ENCODE measurements at places on chromosomes 3 and 15. TPM values are rescaled to one million over a fixed set of nuclear protein-coding genes. Genes with fewer than 3 reads are reported as not detected.

DNA sequence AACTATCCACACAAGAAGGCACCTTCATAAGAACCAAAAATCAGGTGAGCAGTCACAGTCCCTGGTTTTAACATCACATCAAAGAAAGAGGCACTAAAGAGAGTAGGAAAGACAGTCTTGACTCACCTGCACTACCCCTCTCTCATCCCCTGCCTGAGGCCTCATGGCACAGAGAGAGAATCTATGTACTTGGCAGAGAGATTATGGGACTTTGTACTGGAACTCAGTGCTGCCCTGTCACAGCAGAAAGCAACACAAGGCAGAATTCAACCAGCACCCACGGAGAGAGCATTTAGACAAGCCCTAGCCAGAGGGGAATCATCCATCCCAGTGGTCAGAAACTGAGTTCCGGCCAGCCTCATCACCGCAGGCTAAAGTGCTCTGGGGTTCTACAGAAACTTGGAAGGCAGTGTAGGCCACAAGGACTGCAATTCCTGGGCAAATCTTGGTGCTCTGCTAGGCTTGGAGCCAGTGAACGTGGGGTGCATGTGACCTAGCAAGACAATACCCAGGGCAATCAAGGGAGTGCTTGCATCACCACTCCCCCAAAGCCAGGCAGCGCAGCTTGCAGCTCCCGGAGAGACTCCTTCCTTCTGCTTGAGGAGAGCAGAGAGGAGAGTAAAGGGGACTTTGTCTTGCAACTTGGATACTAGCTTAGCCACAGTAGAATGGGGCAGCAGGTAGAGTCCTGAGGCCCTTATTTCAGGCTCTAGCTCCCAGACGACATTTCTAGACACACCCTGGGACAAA is 8.5 kb upstream of the RUVBL1 start:
- no peak for DNase-seq

DNA sequence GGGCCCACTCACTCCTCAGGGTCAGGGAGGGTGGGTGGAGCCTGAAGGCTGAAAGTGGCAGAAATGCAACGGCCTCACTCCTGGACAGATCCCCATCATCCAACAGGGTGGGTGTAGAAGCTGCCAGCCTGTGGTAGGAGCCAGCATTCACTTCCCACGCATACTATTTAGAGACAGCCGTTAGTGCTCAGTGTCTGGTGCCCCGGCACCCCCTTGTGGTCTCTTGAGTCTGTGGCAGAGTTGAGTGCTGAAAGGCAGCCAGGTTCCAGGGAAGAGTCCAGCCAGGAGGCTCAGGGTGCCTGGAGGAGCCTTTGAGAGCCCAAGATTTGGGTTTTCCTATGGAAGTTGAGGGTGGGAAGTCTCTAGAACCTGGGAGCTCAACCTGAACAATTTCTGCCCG is 2.1 kb upstream of the GNAT1 start:
- DNase-seq: no peak

DNA sequence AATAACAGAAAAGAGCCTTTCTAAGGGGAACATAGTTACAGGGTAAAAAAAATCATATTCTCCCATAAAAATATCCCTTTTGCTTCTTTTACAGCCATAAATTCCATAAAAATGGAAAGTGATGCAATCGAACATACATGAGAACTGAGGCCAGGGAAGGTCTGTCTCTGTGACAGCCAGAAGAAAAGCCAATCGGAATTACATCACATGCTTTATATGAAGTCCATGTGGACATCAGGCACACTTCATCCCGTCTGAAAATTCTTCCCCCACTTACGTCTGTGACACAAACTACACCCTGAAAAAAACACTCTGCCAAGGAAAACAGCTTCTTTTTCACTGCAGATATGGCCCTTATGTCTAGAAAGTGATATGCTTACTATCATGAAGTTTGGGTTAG is 323.5 kb downstream of the ERC2 start:
- DNase-seq: no peak

GRCh38 chr3:40701016-40701588 is 176.3 kb downstream of the ZNF621 start:
- no peak for DNase-seq

DNA sequence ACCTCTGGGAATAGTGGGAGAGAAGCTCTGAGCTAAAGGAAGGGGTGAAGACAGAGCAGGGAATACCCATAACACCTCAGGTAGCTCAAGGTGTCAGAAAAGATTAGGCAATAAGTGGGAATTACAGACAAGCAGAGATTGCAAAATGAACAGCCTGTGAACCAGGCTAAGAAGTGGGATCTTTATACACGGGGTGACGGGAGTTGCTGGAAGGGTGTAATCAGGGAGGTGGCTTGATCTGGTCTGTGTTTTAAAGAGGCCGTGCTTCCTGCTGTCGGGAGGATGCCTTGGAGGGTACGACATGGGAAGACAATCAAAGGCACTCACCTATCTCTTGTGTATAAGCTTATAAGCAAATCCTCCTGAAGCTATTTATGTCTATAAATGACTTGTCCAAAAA is 216.3 kb downstream of the CLSTN2 start:
- DNase-seq: no peak

- no peak for DNase-seq
Observed at GRCh38 chr15:42270996-42271395, 2.0 kb upstream of the GANC start.

- DNase-seq: no peak
Observed at GRCh38 chr15:33915571-33916407, 52.5 kb upstream of the CHRM5 start.

- DNase-seq: no peak
Observed at GRCh38 chr3:194804796-194805195, 119.1 kb downstream of the FAM43A start.

- no peak for DNase-seq
Observed at GRCh38 chr3:29582273-29582672, 301.4 kb downstream of the RBMS3 start.

DNA sequence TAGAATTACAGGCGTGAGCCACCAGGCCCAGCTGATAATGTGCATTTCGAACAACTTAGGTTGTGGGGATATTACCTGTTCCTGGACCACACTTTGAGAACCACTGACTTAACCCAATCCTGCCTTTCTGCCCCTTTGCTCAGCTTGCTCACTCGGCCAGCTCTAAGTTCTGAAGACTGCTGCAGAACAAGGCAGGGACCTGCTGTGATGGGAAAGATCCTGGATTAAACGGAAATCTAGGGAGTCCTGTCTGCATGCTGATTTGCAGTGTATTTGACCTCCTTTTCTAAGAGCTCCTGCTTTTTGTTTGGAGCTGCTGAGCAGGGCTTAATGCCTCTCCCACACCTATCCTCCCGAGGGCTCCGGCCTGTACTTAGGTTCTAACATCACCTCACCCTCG is 2.9 kb downstream of the LTK start:
- no peak for DNase-seq

- no peak for DNase-seq
Observed at GRCh38 chr3:72434296-72434695, 413.9 kb downstream of the SHQ1 start.

GRCh38 chr3:60497902-60498301 is 753.4 kb downstream of the FHIT start:
- no peak for DNase-seq

- no peak for DNase-seq
Observed at GRCh38 chr15:28018291-28019044, 80.6 kb downstream of the OCA2 start.

DNA sequence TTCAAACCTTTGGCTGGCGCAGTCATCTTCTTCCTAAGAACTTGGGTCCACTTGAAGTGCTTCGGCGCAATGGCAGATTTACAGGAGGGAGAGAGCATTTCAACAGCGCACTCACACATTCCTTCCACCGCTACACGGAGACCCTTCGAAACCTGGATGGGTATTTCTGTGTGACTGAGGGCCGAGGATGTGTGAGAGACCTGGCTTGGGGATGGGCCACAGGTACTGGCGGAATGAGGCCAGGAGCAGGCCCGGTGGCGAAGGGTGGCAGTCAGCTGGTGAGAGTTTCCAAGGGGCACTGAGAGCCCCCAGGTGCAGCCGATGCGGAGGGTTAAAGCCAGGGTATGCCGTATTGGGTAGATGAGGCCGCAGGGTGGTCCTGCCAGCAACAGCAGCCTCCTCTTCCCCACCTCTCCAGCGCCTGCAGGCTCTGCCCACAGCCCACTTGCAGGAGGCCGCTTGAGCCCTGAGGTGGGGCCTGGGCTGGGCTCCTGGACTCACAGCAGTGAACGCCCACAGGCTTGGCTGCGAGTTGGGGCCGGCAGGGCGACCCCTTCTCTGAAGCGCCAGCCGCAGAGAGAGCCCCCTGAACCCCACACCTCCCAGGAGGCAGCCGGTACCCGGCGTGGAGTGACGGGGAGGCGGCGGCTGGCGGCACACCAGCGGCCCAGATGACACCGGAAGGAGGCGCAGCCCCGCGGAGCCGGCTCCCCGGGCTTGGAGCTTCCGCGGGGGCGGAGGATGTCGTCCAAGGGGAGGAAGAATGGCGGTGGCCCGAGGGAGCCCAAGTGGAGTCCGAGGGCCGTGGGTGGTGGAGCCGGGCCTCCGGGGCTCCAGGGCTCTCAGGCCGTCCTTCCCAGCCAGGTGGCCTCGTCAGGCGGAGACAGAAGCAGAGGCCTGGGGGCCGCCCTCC is 166.5 kb downstream of the NSMCE3 start:
- peak; percentile 90 for DNase-seq

DNA sequence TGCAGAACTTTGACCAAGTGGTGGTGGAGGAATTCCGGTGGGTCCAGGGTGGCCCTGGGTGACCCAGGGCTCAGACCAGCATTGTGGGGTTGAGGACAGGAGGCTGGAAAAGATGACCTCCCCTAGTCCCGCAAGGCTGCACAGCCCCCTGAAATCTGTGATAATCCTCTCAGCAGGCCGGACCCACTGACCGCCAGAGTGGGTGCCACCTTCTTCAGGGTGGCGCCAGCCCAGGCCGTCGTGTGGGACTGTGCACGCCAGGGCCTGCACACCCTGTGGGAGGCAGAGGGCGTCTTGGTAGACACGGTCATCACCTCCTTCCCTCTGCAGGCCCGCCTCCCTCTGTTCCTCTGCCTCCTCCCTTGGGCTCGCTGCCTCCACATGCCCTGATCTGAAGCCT is 137.7 kb downstream of the TBC1D2B start:
- no peak for DNase-seq

DNA sequence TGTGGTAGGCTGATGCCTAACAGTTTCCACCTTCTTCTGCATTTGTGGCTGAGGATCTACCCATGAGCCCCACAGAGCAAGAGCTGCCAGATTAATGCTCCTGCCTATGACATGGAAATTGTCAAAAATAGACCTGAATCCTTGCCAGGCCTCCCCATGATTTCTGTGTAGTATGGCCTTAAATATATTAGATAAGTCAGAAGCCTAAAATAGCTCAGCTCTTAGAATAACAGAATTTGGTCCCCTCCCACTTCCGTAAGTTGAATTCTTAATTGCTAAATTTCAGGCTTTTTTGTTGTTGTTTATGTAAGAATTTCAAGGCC is 129.0 kb downstream of the SERPINI1 start:
- no peak for DNase-seq

- DNase-seq: no peak
Observed at GRCh38 chr3:147713234-147714133, 304.3 kb downstream of the ZIC1 start.

GRCh38 chr3:171970301-171970788 is 69.0 kb upstream of the FNDC3B start:
- no peak for DNase-seq

GRCh38 chr3:66397745-66398144 is 103.1 kb downstream of the LRIG1 start:
- DNase-seq: no peak

DNA sequence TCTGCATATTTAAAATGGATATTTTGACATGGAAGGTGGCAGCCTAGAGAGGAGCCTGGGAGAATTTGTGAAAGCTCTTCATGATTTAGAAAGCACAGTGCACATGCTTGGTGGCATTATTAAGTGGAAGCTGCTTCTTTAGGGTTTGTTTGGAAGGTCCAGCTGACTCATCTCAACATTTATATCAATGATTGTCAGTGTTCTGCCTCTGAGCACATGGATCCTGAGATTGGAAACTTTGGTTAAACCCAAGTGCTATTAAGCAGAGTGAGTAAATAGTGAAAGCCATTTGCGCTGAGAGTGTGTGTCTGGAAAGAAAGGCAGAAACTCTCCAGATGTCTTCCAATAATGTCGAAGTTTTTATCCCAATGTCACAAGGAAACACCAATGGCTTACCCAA is 7.4 kb downstream of the NOX5 start:
- DNase-seq: no peak

DNA sequence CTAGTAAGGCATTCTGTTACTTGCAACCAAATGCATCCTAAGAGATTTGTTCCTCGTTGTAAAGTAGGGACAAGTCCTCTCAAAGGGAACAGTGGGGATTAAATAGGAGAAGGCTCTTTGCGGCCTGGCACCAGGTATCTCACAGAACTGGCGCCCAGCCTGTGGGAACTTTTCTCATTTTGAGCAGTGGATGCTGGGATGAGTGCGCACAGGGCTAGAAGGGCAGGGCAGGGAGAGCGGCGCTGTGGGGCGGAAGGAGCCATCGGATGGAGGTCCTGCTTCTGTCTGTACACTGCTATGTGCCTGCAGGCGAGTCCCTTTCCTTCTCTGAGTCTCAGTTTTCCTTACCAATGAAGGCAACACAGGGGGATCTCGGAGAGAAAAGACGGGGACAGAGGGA is 50.6 kb downstream of the WNT7A start:
- DNase-seq: no peak

DNA sequence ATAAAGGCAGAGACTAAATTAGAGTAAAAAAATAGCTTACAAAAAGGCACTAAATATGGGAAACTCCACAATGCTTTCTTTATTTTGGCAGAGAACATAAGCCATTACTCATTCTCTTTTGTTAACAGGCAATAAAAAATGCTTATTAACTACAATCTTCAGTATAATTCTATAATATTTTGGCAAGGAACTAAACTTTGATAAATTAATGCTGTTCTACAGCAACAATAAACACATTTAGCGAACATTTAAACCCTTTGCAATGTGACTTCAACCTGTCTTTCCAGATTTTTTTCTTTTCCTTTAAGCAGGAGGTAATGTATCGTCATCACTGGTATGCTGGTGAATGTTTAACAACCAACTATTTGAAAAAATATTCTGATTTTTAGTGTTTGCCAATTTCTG is 42.2 kb upstream of the POU1F1 start:
- DNase-seq: no peak

GRCh38 chr3:111582120-111582474 is 13.0 kb downstream of the ZBED2 start:
- no peak for DNase-seq

The GPR62 gene
- total RNA-seq: 0.19 TPM

The DTWD1 gene
- total RNA-seq: 18.0 TPM

The KCNAB1 gene
- 3.0 TPM for total RNA-seq

The TTLL13 gene
- total RNA-seq: not detected

The DOCK3 gene
- 0.17 TPM for total RNA-seq

The TATDN2 gene
- total RNA-seq: 31.8 TPM

The ATG7 gene
- 27.4 TPM for total RNA-seq

The CLEC3B gene
- total RNA-seq: 47.1 TPM

The PRR23B gene
- total RNA-seq: not detected

The CHL1 gene
- not detected for total RNA-seq

The LRRC15 gene
- total RNA-seq: 0.18 TPM

The TM4SF18 gene
- total RNA-seq: not detected

The SLC51B gene
- total RNA-seq: not detected

The GXYLT2 gene
- 140 TPM for total RNA-seq

The PPP1R14D gene
- total RNA-seq: not detected

The LRRC31 gene
- total RNA-seq: not detected

Data from chondrocyte (in vitro differentiated cells).